ENCODE measurements at places on chromosomes 12 and 14.

DNA sequence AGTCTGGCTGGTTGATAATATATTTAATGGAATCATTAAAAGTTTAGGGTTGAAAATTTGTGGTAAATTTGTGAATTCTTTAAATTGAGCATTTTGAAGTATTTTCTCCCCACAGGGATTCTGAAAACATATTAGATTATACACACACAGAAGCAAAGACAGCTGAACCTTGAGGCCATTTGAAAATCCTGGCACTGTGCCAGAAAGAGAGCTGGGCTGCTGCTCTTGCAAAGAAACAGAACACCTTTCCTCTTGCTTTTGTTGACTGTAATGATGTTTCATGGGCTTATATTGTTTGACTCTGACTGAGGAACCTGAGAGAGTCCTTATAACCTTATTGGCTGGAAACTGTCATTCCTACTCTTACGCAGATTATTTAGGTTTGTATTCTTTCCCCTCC, 4.8 kb downstream of the RNF34 start:
- DNase-seq, result peak; percentile 45

DNA sequence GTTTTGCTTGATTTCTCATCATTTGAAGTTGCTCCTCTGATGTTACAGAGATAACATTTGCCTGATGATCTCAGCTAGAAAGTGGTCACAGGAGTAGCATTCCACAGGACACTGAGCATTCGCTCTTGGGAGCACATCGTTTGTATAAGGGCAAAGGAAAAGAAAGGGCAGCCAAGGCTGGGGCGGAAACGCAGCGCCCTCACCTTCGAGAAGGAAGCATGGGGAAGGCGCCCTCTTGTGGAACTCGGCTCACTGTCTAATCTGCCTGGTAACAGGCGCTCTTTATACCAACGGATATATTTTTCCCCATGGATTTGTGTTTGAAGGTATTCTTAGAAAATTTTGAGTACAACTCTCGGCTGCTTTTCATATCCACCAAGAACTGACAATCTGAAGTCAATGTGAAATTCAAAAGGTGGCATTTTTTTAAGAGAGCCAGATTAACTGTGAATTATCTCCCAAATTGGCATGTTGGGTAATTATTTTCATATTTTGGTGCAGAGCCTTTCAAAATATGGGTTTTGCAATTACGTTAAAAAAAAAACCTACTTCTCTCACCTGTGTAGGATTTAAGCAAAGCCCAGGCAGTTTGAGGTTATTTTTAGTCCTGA, 172.7 kb downstream of the CAND1 start:
- DNase-seq, result peak; percentile 58

GRCh38 chr14:101595887-101596721, 34.8 kb downstream of the DIO3 start:
- no peak for DNase-seq

- DNase-seq, result no peak
These were observed 64.3 kb downstream of the APOBEC1 start for GRCh38 chr12:7601406-7601805.

Measured in HAP-1 (cell line).